ENCODE measurements at places on chromosomes 5 and 9.

DNA sequence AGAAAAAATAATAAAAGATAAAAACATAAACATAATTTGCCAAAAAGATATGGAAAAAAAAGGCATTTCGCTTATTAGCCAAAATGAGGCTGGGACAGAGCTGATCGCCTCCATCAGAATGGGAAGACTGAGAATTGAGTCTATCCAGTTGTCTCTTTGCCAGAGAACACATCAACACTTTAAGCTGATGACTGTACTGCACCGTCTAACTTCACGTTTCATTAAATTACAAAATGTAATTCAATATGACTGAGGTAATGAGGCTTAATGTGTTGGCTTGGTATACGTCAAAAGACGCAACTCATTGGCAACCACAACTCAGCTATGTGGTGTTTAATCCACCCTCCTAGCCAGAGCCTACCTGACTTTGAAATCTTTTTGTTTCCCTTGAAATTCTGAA, 462.7 kb upstream of the CD180 start:
- no peak for DNase-seq

GRCh38 chr9:108396193-108396592, 459.6 kb downstream of the ACTL7B start:
- no peak for DNase-seq

DNA sequence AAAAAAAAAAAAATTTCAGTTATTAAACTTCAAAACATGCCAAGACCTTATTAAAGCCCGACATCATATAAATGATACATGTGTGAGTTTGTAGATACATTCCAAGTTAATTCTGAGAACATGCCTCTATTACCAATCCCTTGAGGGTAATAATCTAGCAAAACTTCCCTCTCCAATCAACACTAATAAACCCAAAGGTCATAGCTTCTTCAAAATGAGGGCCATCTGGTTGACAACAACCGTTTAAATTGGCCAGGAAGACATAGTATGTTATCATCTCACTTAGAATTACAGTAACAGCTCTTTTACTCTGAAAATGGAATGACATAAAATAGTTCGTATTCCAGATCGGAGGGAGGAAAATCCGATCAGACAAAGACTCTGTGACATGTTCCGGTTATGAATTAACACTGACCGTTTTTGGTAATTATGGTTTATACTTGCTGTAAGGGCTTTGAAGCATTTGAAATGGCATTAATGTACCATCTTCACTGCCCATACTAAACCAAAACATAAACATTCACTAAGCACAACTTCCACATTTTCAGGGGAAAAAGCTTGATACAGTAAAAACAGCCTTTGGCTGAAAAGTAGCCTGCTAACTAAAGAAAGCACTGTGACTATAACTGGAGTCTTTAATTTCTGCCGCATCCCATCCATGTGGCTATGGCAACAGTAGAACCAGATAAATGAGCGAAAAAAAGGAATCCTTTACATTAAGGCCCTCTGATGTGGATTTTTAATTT, 50.3 kb downstream of the ANKH start:
- no peak for DNase-seq

GRCh38 chr5:160638161-160638742, 213.8 kb downstream of the ATP10B start:
- no peak for DNase-seq

DNA sequence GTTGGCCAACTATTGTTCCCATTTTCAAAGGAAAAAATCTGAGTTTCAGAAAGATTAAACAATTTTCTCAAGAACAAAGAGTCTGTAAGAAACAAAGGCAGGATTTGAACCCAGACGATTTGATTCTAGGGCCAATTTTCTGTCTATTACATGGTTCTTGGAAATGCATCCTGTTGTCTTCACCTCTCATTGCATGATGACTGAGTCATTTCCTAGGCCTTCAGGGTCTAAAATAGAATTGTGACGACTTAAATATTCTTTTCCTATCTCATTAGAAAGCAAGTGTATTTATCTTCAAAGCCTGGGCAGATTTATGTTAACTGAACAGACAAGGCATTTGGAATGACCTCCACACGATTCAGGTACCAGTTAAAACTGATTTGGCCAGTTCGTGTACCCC, 512.9 kb downstream of the NTRK2 start:
- no peak for DNase-seq

Data from CD4-positive, alpha-beta T cell treated with Interferon alpha-2 for 1 hour (primary cell).